ENCODE measurements at places on chromosomes 5 and 9.

- DNase-seq, result no peak
Observed at GRCh38 chr5:96247097-96247701, 185.8 kb downstream of the PCSK1 start.

- peak; percentile 24 for DNase-seq
Observed at GRCh38 chr5:41871852-41872251, 1.6 kb upstream of the OXCT1 start.

- no peak for DNase-seq
Observed at GRCh38 chr5:35819668-35820067, 37.0 kb upstream of the IL7R start.

DNA sequence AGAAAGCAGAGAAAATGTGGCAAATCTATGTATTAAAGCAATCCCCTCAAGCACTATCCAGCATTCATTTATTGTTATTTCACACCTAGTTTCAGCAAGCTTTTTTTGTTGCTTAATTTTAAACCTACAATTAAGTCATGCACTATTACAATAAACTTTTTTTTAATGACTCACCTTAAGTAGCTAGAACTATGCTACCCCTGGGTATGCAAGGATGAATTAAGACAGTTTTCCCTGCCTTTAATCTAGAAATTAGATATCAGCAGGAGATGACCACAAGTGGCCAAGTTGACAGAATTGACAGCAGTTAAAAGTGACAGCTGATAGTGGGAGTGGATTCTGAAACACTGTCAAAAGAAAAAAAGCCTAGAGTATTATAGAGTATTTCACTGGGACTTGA lies 20.0 kb downstream of the ITGA1 start:
- DNase-seq, result no peak

DNA sequence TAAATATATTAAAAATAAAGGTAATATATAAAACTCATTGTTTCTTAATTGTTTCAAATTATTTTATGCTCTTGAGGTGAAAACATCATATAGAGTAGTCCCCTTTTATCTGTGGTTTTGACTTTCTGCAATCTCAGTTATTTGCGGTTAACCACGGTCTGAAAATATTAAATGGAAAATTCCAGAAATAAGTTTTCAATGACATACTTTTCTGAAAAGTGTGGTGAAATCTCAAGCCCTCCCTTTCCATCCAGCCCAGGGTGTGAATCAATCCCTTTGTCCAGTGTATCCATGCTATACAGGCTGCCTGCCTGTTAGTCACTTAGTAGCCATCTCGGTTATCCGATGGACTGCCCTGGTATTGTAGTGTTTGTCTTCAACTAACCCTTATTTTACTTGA lies 546.7 kb upstream of the DMAC1 start:
- DNase-seq, result no peak

DNA sequence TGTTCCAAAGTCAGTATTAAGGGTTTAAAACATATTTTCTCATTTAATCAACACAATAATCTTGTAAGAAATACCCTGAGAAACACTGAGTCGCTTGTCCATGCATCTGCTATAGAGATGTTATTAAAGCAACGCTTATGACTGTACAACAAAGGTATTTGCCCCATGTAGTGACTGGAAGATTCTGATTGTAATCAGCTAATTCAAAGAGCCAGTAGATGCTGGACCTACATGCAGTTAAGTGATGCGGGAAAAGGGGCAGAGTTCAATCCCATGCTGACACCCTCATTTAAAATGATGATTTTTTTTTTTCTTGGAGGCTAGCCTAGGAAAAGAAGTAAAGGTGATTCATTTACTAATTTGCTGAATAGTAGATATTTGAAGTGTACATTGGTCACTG lies 149.3 kb upstream of the MTAP start:
- peak; percentile 68 for DNase-seq

- no peak for DNase-seq
Observed at GRCh38 chr9:100856238-100856637, 172.3 kb upstream of the PLPPR1 start.

DNA sequence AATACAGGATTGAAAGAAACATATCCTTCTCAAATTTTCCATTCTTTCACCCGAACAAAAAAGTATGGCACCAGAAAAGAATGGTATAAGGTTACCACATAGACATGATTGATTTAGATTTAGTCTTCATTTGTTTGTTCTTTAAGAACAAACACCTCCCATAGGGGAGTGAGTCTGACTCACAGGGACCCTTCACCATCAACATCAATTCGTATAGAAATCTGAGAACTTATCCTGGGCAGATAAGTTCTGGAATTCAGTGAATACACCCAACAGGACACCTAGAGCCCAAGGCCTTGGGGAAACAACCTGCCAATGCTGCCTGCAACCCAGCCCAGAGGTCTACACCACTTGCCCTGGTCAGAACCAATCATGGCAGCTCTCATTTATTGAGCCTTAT lies 46.2 kb downstream of the LHFPL2 start:
- DNase-seq, result no peak

- no peak for DNase-seq
Observed at GRCh38 chr5:133853646-133854365, 114.6 kb downstream of the C5orf15 start.

GRCh38 chr9:136016572-136017288 lies 55.6 kb upstream of the UBAC1 start:
- DNase-seq, result no peak
